ENCODE measurements at places on chromosomes 5 and 9.

GRCh38 chr9:111726949-111727348 lies 65.5 kb downstream of the GNG10 start:
- no peak for DNase-seq

GRCh38 chr5:135065306-135066265 lies 31.6 kb upstream of the PITX1 start:
- DNase-seq, result no peak

DNA sequence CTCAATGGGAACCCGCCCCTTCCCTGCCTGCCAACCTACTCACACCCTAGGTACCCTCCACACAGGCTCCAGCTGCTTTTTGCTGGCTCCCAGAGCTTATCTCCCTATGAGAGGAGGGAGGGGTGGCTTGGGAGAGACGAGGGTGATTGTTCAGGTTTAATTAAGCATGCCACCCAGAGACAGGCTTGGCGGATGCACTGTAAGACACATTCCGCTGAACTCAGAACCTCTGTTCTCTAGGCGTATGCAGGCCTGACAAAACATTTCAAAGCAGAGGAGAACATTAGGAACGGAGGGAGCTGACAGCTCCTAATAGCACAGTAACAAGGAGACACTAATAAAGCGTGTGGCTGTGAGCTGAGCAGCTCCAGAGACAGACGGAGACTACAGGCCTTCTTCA lies 80.1 kb downstream of the TRIM32 start:
- DNase-seq, result no peak

DNA sequence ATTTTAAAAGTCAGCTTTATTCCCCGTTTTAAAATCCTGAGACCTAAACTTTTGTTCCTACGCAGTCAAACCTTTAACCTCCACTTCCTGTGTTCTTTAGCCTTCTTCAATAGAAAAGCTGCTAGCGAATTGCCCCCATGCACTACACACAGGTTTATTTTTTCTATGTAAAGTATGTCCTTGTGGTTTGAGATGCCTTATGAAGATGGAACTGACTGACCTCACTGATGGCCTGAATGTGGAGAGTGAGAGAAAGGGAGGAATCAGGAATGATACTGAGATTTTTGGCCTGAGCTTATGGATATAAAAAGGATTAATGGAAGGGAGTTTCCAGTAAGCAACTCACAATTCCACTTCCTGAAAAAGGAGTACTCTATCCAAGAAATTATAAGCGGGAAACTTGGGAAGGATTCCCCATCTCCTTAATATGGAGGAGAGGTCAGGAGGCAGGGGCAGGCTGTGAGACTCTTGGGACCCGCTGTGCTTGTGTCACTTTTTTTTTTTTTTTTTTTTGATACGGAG lies 89.5 kb downstream of the UGCG start:
- DNase-seq, result no peak

GRCh38 chr5:163033656-163034055 lies 403.7 kb upstream of the CCNG1 start:
- DNase-seq, result no peak

- DNase-seq, result no peak
These were observed 440 bp downstream of the ANXA2R start for GRCh38 chr5:43039471-43040286.

DNA sequence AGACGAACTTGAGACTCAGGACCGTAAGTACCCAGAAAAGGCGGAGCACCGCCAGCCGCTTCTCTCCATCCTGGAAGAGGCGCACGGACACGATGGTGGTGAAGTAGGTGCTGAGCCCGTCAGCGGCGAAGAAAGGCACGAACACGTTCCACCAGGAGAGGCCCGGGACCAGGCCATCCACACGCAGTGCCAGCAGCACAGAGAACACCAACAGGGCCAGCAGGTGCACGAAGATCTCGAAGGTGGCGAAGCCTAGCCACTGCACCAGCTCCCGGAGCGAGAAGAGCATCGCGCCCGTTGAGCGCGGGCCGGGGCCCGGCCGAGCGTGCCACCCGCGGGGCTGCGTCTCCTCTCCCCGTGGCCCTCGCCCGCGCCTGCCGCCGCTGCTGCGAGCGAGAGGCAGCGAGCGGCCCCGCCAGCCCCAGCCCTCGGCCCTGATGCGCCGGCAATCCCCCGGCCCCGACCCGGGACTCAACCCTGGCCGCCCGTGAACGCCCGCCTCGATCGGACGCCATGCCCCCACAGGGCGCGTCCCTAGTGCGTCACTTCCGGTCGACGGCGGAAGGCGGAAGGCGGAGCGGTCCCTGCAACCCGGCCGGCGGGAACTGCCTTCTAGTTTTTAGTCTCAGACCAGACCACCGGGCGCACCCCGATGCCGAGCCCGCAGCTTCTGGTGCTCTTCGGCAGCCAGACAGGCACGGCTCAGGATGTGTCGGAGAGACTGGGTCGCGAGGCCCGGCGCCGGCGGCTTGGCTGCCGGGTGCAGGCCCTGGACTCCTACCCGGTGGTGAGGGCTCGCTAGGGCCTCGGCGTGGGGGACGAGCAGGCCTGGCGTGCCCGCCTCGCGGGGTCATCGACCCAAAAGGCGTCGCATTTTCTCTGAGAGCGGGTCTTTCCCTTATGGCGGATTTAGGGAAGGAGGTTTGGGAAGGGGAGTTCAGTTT lies at the start of the genes NDOR1 and TMEM203:
Gene NDOR1, plus strand, starts transcription at position 575 of the 944 bp plus-strand sequence. Its CDS starts 78 bp downstream, at position 653.
Gene TMEM203, minus strand, starts transcription at position 523 of the 944 bp plus-strand sequence. Its CDS starts 234 bp downstream, at position 289.
- DNase-seq, result peak; percentile 58

- peak; percentile 88 for DNase-seq
These were observed 123.4 kb upstream of the IFNE start for GRCh38 chr9:21605489-21605931.
